Germinal center (tissue), 1 donor: ENCODE measurements at places on chromosomes 6 and 20.

DNA sequence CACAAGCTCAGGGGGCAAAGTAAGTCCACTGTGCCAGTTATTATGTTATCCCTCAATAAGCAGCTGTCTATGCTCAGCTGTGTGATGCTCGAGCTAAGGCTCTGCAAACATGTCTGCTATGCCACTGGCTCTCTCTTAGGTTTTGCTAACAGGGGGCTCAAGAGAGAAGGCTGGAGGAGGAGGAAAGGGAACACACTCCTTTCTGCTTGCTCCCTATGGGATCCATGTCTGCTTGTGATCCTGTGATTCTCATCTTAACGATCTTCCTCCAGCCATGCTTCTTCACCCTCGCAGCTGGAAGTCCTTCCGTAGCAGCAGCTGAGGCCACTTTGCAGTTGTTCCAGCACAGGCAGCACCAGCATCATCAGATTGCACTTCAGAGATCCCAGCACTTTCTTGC is 37.0 kb upstream of the IGF2R start:
- no peak for DNase-seq

- DNase-seq = no peak
Measured at GRCh38 chr20:48190757-48191156, 405.5 kb upstream of the SULF2 start.

- no peak for DNase-seq
Measured at GRCh38 chr6:135324531-135324930, 143.4 kb downstream of the MYB start.

GRCh38 chr6:29734046-29735018 is 11.1 kb downstream of the HLA-F start:
- no peak for DNase-seq

DNA sequence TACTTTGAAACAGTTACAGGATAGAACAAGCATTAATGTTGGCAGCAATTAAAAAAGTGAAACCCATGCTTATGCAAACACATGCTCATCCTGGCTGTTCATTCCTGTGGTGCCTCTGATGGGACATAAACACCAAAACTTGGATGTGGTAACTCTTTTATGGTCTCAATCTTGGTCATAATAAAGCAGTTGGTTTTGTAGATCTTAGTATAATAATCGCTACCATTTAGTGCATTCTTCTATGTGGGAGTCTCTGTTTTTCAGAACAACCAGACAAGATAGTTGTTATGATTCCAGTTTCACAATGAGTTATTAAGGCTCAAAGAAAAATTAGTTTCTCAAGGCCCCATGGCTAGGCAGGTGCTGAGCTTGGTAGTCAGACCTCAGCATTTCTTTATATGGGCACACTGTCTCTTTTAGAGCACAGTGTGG is 184.0 kb downstream of the UTRN start:
- no peak for DNase-seq

DNA sequence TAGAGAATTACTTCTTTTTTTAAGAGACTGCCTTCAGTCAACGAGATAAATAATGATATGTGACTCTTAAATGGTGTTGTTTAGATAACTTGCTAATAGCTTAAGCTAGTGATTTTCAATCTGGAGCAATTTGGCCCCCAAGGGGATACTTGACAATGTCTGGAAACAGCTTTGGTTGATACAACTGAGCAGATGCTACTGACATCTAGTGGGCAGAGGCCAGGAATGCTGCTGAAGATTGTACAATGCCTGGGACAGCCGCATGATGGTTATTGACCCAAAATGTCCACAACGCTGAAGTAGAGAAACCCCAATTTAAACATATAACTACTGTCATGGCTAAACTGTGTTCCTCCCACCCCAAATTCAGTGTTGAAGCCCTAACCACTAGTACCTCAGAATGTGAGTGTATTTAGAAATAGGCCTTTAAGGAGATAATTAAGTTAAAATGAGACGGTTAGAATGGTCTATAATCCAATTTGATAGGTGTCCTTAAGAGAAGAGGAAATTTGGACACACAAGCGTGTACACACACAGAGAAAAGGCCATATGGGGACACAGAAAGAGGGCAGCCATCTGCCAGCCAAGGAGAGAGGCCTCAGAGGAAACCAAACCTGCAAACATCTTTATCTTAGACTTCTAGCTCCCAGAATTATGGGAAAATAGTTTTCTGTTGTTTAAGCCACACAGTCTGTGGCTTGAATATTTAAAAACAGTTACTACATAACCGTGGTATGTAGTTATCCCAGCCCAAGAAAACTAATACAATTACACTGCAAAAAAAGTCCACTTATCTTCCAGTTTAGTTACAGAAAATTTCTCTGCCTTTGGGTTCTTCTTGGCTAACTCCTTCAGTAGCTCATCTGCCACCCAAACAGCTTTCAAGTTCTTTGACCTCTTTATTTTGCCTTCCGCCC is 22.2 kb downstream of the RWDD2A start:
- DNase-seq = peak; percentile 30

DNA sequence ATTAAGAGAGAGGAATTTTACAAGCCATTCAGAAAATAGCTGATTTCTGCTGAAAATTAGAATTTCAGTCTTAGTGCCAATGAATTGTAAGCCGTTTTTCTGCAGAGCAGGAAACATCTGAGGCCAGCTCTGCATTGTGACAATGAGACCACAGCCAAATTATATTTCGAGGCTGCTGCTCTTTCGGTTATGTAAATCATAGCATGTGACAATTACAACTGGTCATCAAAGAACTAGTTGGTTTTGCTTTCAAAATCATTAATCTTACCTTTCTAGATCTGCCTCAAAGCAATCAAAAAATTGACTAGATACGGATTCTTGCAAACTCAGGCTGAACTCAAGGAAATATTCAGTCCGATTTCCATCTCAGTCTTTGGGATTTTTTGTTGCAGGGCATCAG is 33.4 kb upstream of the INSM1 start:
- DNase-seq = no peak

DNA sequence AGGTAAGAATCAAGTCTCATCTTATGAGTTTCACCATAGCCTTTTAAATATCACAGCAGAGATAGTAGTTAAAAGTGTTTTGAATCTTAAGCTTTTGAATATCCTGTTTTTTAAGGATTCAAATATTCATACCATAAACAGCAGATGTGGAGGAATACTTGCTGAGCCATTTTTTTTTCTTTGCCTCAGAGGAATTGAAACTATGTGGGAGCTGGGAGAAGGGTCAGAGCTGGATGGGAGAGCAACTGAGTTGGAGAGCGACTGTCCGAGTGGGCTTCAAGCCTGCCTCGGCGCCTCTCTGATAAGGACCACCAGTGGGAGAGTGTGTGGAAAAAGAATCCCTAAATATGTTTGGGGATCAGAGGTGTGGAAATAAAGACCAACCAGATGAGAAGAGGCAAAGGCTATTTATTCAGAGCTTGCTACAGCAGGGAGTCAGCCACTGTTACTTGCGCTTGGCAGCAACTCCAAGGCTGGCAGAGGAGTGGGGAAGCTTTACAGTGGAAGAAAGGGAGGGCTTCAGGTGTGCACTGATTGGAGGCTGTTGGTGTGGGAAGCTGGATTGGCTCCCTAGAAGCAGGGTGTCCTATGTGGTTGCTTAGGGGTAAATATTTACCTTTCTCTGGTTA is 34.3 kb upstream of the MCUR1 start:
- no peak for DNase-seq
